NCI-H1417 treated with DMSO at 0.1 percent for 48 hours (cell line): ENCODE measurements at places on chromosomes 16 and 17.

DNA sequence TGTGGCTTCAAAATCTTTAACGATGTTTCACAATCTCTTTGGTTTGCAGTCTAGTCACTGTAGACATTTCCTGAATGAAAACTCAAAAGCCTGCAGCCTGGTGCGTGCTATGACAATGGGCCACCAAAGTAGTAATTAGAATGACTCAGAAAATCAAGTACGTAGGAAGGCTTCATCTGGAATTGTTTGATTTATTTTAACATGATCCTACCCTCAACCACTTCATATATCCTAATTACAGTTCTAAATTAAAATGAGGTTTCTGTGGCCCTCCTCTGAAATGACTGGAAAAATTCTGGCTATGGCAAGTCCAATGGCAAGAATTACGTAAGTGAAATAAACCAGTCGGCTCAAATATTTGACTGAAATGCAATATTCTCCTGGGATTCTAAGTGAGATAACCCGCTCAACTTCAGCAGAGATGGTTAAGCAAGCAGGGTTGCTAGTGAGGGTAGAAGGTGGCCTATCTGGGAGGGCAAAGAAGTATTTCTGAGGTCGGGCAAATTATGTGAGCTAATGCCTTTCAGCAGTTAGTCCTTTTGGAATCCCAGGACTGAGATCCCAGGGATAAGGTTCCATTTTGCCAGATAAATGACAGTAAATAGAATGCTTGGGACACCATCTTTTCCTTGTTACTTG is 145.6 kb upstream of the MYOCD start:
- no peak for DNase-seq

DNA sequence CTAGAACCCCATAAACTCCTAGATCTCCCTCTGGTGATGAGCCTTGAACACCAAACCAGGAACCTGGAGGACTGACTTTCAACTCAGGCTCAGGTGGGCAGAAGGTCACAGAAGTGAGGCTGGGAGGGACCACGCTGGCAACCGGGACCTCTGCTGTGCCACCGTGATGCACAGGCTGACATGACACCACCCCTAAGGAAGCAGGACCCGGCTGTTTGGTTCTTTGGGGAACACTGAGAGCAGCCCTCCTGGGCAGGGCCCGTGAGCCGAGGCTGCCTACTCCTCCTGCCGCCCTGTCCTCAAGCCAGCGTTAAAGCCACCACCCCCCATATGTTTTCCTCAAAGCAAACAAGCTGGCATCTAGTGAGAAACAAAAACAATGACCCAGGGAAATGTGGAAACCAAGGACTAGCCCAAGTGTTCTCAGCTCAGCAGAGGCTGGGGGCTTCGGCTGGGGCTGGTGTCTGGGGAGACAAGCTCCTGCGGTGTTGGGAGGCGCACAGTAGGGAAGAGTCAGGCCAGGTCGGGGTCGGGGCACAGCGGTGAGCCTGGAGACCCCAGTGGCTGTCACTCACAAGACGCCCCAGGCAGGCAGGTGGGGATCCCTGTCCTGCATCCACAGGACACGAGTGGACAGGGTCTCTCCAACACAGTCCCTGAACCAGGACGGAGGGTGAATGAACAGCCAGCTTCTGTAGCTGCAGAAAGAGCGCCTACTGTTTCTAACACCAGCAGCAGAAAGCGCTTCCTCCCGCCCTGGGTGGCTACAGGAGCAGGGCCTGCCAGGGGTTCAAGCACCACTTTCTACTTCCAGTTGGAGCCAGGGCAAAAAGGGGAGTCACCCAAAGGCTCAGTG is 1.7 kb downstream of the SMIM5 start:
- no peak for DNase-seq

GRCh38 chr17:47676510-47677165 is 17.3 kb upstream of the TBKBP1 start:
- DNase-seq, result no peak

GRCh38 chr17:43634591-43635125 is 27.1 kb downstream of the MEOX1 start:
- DNase-seq, result no peak

- DNase-seq, result no peak
Measured at GRCh38 chr16:11023262-11024039, 79.1 kb downstream of the CLEC16A start.

DNA sequence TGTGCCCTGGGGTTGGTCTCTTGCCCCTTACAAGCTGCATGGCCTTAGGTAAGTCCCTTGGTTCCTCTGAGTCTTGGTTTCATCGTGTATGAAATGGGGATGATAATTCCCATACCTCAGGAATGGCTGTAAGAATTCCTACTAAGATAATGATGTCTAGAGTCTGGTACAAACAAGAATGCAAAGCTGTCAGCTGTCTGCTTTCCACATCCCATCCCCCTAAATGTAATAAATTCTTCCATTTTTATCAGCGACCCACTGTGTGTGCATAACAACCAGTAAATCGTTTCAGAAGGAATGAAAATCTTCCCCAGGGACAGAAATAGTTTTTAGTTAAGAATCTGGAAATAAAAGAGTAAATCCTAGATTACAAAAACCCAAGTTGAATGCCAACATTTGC is 95.4 kb downstream of the CPPED1 start:
- DNase-seq, result no peak

- no peak for DNase-seq
Measured at GRCh38 chr17:45266372-45266926, 4.6 kb upstream of the SPATA32 start.
